NCI-H1092 (cell line): ENCODE measurements at places on chromosomes 1 and 21.

DNA sequence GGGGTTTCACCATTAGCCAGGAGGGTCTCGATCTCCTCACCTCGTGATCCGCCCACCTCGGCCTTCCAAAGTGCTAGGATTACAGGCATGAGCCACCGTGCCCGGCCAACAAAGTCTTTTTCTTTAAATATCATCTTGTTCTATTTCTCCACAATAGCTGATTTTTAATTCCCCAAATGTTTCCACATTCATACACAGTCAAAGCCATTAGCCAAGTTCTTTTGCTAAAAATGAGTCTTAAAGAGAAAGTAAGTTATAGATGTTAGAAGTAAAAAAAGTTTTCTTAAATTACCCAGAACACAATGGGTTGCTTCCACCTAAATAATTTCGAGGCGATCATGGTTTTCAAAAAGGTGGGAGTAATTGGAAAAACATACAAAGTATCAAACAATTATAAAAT is 30.6 kb downstream of the C2CD2 start:
- DNase-seq: no peak

DNA sequence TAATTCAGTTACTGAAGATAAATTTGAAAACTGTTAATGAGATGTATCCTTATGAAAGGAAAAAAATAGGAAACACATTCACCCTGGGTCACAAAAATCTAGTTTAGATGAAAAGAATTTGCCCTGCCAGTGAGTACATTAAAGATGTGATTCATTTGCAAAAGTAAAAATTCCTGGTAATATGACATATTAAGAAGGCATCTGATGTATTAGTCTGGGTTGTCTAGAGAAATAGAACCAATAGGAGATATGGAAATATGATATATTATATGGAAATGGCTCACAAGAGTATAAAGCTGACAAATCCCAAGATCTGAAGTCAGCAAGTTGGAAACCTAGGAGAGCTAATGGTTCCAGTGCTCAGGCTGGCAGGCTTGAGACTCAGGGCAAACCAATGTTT is 153.8 kb downstream of the MRPL39 start:
- no peak for DNase-seq

DNA sequence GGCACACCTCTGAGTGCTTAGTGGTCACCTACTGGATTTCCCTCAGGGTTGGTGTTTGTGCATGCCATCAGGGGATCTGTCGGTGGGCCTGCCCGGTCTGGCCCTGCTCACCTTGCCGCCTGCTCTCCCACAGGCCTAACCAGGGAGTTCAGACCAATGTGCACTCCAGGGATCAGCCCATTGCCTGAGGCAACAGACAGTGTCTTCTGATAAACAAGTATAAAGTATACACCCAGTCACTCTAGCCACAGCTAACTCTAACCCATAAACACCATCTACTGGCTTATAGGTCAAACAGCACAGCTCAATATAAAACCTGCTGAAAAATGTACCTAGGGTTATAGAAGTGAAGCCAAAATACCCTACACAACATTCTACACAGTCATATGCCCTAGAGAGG is 1300.0 kb downstream of the PLA2G4A start:
- no peak for DNase-seq

DNA sequence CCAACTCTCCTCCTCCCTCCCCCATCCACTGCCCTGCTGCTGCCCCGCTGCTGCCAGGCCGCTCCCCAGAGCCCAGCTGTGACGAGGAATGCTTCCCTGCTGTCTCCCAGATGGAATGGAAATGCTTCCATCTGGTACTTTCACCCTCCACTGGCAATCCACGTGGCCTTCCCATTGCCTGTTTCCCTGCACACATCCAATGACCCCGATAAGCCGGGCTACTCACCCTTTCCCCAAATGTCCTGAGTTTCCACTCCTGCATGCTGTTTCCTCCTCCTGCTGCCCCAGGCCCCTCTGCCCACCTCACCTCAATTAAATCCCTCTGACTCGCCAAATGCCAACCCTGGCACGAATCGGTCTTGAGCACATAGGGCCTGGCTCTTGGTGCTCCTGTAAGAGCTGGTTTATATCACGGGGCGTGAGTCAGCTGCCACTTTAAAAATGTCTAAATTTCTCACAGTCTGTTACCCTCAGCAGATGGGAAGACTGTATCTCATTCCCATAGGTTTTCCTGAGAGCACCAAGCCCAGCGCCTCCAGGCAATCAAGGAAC is 36.4 kb downstream of the MRAP start:
- no peak for DNase-seq

- no peak for DNase-seq
Measured at GRCh38 chr1:61498342-61498741, 226.6 kb downstream of the TM2D1 start.

DNA sequence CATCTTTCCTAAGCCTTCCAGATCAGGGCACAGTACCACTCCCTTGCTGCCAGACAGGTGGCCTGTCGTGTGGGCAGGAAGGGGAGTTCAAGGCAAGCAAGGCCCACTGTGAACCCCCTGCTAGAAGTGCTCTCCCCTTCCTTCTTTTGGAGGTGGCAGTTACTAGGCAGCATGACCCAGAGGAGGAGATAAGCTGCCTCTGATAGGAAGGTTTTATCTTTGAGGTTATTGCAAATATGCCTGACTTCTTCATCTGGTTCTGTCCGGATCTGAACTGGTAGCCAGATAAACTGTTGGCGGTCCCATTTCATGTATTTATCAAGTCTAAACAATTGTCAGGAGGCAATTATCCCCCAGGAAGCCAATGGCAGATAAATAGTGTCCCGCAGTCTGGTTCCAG is 198.2 kb upstream of the LMO4 start:
- no peak for DNase-seq

DNA sequence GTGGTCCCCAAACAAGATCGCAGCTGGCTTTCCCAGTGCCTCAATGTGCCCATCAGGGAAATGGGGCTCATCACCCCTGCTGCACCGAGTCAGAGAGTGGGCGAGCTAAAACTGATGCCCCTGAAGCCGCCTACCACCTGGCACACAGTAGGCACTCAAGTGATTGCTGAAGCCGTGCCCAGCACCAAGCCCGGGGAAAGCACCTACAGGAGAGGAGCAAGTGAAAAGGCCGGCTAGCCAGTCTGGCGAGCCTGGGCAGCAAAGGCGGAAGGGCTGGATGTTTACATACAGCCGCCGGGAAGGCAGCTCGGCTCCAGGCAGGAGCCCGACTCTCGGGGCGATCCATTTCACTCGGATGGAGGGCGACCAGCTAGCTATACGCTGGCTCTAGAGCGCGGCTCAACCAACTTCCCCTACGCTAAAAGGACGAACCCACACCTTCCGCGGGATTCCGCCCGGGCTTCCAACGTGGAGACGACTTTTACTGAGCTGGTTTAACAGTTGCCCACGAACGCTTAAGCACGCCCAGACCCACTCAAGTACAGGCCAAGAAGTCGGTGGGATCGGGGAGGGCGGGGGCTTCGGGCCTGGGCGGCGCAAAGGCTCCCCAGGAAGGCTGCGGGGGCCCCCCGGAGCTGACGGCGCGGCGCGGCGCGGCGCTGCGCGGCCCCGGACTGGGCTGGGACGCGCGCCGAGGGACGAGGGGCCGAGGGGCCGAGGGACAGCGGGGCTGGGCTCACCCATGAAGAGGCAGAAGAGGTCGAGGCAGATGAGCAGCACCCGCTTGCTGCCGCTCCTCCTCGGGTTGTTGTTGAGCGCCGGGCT is 1.0 kb downstream of the PLPP3 start:
- DNase-seq: peak; percentile 57

GRCh38 chr21:43864313-43864961 is 586 bp upstream of the AGPAT3 start:
- no peak for DNase-seq

DNA sequence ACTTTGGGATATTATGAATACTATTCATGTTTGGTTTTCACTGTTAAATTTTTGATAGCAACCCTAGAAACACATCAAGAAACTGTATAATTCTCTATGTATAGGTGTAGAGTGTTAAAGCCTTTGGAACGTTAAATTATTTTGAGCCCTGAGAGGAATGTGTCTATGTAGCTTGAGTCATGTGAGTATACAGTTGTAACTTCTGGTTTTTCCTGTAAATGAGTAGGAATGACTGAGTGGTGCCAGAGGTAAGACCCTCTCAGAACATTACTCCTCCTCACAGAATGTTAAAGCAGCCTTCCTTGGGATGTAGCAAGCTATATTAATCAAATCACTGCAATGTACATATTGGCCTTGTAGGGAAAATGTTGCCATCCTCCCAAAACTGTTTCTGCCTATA is 69.0 kb downstream of the C1orf21 start:
- no peak for DNase-seq

DNA sequence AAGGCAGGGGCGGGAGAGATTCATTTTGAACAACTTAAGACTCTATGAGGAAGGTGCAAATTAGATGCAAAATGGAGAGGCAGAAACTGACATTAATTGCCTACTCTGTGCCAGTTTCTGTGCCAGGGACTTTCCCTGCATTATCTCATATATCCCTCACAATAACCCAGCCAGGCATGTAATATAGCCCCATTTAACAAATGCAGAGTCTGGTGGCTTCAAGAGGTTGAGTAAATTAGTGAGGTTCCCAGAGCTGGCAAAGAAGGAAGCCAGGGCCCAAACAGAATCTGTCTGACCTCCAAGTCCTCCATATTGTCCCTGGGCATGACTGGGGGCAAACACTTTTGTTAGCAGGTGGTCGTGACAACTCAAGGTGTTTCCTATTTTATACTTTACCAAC is 199.8 kb downstream of the ASTN1 start:
- DNase-seq: no peak

GRCh38 chr1:167533851-167534300 is 15.5 kb upstream of the CD247 start:
- peak; percentile 32 for DNase-seq

GRCh38 chr1:215407575-215407974 is 159.5 kb upstream of the KCTD3 start:
- DNase-seq: no peak

DNA sequence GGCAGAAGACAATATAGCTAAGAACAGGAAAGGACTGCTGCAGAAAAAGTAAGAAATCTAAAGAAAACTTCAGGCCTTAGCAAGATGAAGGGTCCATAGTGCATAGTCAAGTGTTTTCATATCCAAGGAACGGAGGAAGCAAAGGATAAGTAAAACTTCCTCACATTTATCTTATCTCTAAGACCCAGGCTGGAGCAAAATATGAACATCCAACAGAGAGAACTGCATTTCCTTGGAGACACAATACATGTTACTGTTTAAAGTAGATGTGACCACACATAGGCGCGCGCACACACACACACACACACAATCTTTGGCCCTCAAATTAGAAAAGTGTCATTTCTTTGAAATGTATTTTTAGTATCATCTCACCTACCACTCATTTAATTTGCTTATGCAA is 66.7 kb downstream of the TTLL7 start:
- DNase-seq: no peak

GRCh38 chr1:85799737-85800136 is 91.5 kb upstream of the ZNHIT6 start:
- DNase-seq: no peak

DNA sequence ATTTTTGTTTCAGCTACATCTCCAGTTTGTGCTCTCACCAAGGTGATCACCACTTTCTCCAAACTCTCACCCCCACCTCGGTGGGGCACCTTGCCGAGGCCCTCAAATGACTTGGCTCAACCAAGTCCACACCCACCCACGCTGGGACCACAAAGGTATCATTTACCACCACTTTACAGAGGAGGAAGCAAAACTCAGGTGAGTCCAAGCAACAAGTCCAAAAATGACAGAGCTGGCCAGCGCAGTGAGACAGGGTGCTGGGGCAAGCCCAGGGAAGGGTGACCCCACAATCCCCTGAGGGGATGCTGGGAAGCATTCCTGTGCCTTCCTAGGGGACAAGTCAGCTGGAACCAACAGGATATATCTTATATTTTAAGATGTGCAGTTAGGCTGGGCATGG is 24.7 kb downstream of the SSBP3 start:
- DNase-seq: no peak

- DNase-seq: no peak
Measured at GRCh38 chr21:16176570-16176969, 446.8 kb downstream of the USP25 start.

- no peak for DNase-seq
Measured at GRCh38 chr1:25469177-25469576, 38.5 kb downstream of the MACO1 start.

- no peak for DNase-seq
Measured at GRCh38 chr1:164466429-164466828, 92.6 kb upstream of the PBX1 start.

GRCh38 chr1:236143104-236143948 is 987 bp downstream of the GPR137B start:
- no peak for DNase-seq

GRCh38 chr1:41474490-41475271 is 9.8 kb downstream of the EDN2 start:
- DNase-seq: peak; percentile 59

- no peak for DNase-seq
Measured at GRCh38 chr1:101996825-101997465, at the start of gene OLFM3. Gene OLFM3, minus strand, starts transcription at chr1:101996926.

DNA sequence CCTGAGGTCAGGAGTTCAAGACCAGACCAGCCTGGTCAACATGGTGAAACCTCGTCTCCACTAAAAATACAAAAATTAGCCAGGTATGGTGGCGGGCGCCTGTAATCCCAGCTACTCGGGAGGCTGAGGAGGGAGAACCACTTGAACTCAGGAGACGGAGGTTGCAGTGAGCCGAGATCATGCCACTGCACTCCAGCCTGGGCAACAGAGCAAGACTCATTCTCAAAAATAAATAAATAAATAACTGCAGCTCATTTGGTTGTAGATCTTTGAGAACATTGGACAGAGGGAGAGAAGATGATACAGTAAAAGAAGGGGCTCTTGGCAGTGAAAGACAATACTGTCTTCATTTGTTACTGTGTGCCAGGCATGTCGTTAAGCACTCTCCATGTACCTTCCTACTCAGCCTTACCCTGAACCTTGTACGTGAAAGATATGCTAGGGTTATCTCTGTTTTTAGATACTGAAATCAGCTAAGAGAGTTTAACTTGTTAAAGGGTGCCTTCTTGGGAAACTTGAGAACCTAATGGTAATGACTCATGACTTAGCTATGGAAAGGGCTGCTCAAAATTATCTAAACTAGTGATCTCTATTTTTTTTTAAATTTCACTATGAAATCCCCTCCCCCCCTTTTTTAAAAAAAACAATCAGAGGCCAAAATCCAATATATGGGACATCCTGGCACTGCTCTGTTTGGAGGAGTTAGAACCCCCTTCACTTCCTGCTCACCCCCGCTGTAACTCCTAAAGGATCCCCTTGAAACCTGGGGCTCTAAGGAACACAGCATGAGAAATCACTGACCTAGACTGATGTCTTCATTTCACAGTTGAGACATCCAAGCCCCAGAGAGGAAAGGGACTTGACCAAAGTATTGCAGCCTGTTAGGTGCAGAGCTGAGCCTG is 6.8 kb upstream of the KPNA6 start:
- DNase-seq: no peak

DNA sequence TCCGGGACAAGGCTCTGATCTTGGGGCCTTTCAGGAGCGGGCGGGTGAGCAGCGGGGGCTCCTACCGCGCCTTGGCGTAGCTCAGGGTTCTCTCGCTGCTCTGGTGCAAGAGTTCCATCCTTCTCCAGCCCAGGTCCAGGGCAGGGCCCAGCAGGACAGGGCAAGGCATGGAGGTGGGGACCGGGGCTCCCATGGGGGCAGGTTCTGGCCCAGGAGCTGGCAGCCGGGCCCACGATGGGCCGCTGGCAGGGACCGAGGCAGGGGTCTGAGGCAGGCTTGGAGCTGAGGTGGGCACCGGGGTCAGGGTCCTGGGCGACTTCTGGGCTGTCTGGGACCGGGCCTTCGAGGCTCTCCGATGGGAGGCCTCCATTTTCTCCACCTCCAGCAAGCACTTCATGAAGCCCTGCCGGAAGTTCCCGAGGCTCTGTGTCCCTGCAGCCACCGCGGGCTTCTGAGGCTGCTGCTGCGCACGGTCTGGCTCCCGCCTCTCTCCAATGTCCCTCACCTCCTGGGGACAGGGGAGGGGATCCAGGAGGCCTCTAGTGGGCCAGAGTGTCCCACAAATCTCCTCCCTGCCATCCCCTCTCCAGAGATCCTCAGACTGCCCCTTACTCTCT is 27.6 kb downstream of the SPATA21 start:
- DNase-seq: no peak
